ENCODE measurements at places on chromosomes 1 and 21.

DNA sequence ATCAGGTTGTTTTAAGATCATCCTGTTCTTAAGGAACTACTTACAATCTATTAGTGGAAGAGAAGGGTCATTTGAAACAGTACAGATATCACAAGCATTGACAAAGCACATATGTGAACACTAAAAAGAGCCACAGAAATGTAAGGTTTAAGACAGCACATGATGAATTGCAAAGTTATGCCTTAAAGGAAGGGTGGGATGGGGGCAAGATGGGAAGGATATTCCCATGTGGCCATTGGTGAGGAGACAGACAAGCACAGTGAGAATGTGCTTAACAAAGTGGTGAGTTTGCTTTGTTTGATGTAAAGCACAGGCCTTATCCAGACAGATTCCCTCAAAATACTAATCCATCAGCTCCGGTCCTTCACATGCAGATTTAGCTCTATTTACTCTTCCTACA is 151.6 kb upstream of the IVNS1ABP start:
- DNase-seq: no peak

DNA sequence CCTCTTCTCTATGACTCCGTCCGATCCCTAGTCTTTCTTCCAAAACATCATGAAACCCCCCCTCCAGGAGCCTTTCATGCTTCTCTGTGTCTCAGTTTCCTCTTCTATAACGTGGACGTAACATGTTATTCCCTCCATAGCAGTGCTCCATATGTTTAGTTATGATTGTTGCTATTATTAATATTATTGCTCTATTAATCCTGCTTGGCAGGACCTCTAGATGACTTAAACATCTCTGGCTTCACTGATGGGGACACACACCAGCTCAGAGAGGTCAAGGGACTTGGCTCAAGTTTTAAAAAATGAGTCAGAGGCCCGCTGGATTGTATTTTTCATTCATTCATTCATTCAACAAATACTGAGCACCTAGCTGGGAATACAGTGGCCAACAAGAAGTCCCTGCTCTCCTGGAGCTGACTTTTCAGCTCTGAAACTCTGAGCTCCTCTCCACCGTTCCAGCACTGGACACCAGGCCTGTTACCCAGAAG is 404 bp upstream of the CPLANE2 start:
- no peak for DNase-seq

GRCh38 chr1:1943834-1944570 is 24.9 kb upstream of the TMEM52 start:
- no peak for DNase-seq

DNA sequence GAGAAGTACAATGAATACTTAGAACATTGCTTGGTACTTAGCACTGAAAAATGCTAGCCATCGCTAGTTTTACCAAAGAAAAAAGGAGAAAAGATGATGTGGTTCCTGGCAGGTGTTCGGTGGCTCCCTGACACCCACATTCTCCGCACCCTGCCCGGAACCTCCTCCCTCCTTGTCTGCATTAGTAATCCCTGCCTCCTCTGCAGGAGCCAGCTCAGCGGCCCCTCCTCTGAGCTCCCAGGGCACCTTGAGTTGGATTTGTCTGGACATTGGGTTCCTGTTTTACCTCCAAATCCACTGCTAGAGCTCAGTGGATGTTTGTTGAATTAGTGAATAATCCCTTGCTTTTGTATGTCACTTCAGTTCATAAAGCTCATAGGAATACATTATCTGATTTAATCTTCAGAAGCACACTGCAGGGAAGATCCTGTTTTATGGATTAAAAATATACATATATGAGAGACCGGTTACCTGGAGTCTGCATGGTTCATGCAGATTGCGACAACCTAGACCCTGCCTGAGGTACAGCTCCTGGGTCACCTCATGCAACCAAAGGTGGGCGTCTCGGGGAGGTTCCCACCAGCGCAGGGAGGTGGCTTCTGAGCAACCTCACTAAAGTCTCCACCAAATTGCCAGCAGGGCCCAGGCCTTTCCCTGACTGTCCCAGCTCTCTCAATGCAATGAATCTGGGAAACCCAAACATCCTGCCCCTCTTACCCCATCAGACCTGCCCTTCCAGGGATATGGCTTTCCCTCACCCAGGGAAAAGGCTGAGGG is 24.2 kb downstream of the PCAT6 start:
- DNase-seq: no peak

DNA sequence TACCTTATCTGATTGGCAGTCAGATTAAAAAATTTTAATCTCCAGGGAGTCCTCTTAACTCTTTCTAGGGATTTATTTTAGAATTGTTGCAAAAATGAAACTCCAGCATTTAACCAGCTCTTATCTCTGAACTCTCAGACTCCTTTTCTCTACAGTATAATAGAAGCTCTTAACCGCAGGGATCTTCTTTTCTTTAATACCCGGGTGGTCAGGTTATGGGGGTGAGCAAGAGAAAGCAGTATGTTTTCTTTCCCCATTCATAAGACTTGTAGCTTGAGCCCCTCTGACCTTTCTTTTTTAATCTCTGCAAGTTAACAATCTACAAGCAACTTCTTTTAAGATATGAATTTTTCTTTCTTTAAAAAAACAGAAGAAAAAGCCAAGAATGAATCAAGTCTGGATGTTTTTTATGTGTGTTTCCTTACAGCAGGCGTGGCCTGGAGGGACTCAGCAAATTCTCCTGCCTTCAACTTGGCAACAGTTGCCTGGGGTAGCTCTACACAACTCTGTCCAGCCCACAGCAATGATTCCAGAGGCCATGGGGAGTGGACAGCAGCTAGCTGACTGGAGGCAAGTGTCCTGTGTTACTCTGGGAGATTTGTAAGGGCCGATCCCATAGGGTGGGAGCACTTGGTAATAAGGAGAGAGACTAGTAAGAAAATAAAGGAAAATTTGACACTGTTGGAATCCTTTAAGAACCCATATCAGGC is 13.4 kb upstream of the OLFML3 start:
- DNase-seq: no peak

DNA sequence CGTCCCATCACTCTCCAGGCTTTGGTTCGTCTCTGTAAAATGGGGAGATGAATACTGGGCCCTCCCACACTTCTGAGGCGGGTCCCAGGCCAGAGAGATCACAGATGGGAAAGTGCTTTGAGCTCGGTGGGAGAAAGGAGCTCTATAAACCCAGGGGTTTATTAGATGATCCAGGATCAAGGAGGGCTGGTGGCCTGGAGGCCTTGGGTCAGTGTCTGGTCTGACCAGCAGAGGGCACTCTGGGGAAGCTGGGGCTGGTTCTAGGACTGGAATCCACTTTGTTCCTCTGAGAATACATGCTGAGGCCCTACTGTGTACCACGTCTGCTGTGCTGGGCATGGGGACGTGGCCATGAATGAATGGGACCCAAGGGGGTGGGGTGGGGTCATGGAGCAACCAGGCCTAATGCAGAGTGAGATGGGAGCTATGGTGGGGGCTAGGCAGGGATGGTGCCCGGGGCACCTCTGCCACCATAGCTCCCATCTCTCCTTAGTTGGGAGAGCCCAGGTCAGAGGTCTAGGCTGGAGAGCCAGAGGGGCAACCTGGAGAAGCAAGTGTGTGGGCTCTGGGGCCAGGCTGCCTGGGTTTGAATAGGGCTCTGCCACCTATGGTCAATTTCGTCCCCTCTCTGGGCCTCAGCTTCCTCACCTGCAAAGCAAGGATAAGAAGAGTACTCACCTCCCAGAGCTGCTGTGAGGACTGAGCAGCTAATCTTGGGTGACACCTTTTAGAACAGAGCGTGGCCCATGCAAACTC is 9.0 kb upstream of the FAM131C start:
- no peak for DNase-seq

DNA sequence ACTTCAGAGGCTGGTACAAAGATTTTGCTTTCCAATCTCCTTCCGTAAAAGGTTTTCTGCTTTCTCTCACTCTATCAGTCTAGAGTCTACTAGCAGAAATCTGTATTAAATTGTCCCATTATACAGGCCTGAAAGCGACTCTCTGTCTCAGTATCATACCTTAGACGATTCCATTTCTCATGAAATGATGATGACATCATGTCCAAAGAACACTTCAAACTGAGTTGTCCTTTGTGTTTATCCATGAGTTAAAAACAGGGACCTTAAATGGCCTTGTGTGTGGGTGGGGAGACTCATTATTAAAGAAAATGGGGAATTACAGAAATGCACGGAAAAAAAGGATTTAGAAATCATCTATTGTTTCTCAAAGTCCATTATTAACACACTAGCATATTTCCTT is 21.0 kb upstream of the SLC44A3 start:
- no peak for DNase-seq

GRCh38 chr1:85182700-85183099 is 18.1 kb downstream of the SYDE2 start:
- no peak for DNase-seq

GRCh38 chr1:22098752-22099151 is 44.1 kb downstream of the WNT4 start:
- no peak for DNase-seq

DNA sequence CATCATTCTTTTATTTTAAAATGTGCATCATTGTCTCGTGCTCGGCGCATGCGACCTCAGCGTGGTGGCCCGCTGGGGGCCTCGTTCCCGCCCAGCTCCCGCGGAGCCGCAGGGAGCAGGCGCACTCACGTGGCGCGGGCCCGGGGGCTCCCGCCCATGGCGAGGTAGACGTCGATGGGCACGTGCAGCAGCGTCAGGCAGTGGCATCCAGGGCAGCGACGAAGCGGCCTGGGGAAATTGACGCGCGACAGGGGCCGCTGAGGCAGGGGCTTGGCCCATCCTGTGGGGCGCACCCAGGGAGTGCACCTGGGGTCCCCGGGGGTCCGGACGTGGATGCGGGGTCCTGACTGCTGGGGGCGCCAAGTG is 994 bp downstream of the FAM229A start:
- DNase-seq: no peak

DNA sequence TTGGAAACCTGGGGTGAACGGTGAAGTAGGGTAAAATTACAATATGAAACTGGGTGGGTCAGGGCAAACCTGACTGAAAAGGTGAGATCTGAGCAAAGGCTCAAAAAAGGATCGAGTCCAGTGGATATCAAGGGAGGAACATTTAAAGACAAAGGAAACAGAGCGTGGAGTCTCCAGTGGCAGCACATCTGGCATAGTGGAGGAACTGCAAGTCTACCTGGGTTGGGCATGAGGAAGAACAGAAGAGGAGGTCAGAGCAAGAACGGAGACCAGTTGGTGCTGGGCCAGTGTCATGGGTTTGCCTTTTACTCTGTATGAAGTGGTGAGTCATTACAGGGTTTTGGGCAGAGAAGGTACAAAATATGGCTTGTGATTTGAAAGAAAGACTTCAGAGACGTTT is 163.7 kb downstream of the NTPCR start:
- no peak for DNase-seq

- DNase-seq: no peak
Observed at GRCh38 chr1:41980827-41981653, 62.3 kb upstream of the HIVEP3 start.

DNA sequence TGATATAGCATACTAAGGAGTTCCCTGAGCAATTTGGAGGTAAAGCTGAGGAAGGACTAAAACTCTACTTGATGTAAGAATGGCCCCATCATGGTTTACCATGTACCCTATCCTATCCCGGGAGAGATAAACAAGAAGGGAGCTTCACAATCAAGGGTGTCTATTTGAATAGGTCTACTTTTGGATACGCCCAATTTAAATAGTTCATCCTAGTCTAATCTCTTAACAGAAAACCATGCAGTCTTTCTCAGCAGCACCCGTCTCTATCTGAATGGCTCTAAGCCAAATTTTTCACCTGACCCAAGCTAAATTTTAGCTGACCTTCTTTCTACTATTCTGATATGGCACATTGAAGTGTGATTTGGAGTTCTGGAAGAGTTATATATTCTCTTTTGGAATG is 122.0 kb downstream of the TNNI3K start:
- no peak for DNase-seq

GRCh38 chr1:202854787-202855186 is 34.2 kb downstream of the RABIF start:
- no peak for DNase-seq

GRCh38 chr1:208105756-208106155 is 138.4 kb downstream of the PLXNA2 start:
- DNase-seq: no peak

DNA sequence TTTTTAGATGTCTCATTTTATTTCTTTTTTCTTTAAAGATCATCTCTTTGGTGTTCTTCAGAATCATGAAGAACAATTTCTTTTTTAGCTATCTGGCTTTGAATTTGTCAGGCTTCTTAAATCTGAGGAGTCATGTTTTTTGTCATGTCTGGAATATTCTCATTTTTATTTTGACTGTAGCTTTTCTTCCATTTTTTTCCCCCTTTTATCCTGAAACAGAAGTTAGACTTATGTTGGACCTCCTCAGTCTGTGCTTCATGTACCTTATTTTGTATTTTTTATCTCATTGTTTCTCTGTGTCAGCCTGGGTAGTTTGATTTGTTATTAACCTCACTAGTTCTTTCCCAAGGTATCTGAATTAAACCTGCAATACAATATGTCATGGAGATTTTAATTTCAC is 319.2 kb upstream of the ADGRL4 start:
- no peak for DNase-seq

DNA sequence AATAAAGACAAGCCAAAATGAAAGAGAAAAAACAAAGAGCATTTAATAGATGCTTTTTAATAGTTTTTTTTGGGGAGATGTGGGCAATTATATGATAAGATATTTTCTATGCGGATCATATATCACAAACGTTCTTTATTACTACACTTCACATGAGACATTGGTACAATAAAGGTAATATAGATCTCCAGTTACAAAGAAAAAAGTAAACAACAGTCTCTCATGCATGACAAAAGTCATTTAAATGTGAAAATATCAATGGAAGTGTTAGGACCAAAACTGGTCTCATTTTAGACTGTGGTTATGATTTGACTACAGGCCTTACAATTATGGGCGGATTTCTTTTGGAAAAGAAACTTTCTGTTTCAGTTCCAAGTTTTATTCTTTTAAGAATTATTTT is 687.0 kb downstream of the ADGRL2 start:
- DNase-seq: no peak

DNA sequence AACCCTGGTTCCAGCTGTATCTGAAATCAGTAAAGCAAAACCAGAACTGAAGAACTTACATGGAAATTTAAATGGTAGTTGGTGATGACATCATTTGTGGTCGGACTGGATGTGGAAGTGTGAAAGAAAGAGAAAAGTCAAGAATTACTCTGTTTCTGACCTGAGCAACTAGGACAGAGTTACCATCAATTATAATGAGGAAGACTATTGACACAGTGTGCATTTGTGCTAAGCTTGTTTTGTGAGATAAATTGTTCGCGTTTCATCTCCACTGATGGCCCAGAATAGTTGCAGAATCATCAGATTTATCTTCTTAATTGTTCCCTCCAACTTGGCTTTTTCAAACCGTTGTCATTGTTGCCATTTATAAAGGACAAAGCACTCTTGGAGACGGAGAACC is 410.6 kb upstream of the DEPDC1 start:
- DNase-seq: no peak

- no peak for DNase-seq
Observed at GRCh38 chr1:65991694-65992093, 199.0 kb downstream of the PDE4B start.

DNA sequence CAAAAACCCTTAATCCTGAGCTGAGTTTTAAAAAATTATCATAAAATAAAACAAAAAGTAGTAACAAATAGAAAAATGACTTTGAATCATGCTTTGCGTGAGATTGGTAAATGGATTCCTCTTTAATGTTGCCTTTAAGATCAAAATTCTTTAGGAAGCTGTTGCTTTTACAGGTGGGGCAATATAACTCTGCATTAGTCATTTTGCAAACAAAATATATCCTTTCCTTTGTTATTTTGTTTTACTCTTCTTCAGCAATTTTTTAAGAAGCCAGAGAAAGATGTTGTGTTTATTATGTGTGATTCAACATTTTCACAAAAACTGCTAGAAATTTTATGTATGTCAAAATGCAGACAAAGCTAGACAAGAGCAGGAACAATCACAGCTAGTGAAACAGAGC is 50.0 kb downstream of the MARK1 start:
- no peak for DNase-seq

GRCh38 chr1:44609412-44609767 is 64.9 kb downstream of the TMEM53 start:
- DNase-seq: no peak
